ENCODE measurements at places on chromosomes 5 and 9.

DNA sequence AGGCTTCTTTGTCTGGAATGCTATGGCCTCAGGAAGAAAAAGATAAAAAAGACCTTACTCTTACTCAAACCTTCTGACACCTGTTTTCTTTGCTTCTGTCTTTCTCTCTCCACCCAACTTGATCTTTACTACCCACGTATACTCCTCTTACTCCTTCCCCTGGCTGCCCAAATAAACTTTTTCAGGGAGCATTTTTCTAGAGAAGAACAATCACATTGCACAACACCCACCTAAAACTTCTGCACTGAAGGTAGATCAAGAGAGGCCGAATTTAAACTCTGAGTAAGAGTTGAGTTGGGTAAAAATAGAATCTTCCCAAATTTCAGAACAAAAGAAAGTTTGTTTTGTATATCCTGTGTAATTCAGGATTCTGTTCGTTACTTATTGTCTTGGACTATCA lies 3.9 kb downstream of the TEX48 start:
- H3K36me3 ChIP-seq = no peaks in the 10 kb centered on the region
- no peak for DNase-seq
- H3K4me1 ChIP-seq = no peaks in the 10 kb centered on the region
- no peak overlapping the region for H3K4me3 ChIP-seq
- no peak overlapping the region for H3K27ac ChIP-seq

DNA sequence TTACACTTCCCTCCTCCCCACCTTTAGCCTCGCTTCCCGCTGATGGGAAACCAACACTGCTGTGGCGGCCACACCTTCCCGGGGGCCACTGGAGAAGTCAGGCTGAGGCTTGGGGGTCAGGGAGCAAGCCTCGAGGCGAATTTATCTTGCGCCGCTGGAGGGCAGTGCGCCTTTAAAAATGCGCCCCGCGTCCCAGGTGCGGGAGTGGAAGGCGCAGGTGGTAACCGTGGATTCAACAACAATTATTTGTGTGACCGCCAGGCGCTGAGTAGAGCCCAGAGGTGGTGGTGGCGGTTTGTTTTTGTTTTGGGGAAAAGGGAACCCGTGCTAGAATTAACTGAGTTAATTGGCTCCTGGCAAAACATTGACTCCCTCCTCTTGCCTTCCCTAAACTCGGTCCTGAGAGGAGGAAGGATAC lies 1.1 kb downstream of the CFAP77 start:
- no peaks in the 10 kb centered on the region for H3K36me3 ChIP-seq
- H3K4me3 ChIP-seq = no peak overlapping the region
- peaks cover 73% of the 10 kb centered on the region for H3K27me3 ChIP-seq
- H3K4me1 ChIP-seq = peaks cover 7% of the 10 kb centered on the region
- peak; percentile 27 for DNase-seq

DNA sequence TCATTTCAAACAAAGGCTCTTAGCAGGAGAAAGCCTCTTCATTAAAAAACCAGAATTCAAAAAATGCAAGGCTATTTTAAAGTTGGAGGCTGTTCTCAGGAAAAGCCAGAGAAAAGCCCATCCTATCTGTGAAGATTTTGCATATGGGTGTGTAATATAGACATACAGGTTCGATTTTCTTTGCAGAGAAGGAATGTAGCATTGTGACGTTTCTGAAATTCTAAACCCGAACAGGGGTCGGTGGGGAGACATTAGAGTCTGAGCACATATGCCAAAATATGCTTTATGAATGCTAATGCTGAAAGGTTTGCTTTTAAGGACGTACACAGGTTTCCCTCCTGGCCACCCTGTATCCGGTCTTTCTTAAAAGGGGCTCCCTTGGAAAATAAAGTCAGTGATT lies 363.1 kb upstream of the PAPPA start:
- no peak for DNase-seq
- no peaks in the 10 kb centered on the region for H3K27me3 ChIP-seq
- no peak overlapping the region for H3K4me3 ChIP-seq
- H3K36me3 ChIP-seq = no peaks in the 10 kb centered on the region
- no peaks in the 10 kb centered on the region for H3K4me1 ChIP-seq
- H3K27ac ChIP-seq = no peak overlapping the region

DNA sequence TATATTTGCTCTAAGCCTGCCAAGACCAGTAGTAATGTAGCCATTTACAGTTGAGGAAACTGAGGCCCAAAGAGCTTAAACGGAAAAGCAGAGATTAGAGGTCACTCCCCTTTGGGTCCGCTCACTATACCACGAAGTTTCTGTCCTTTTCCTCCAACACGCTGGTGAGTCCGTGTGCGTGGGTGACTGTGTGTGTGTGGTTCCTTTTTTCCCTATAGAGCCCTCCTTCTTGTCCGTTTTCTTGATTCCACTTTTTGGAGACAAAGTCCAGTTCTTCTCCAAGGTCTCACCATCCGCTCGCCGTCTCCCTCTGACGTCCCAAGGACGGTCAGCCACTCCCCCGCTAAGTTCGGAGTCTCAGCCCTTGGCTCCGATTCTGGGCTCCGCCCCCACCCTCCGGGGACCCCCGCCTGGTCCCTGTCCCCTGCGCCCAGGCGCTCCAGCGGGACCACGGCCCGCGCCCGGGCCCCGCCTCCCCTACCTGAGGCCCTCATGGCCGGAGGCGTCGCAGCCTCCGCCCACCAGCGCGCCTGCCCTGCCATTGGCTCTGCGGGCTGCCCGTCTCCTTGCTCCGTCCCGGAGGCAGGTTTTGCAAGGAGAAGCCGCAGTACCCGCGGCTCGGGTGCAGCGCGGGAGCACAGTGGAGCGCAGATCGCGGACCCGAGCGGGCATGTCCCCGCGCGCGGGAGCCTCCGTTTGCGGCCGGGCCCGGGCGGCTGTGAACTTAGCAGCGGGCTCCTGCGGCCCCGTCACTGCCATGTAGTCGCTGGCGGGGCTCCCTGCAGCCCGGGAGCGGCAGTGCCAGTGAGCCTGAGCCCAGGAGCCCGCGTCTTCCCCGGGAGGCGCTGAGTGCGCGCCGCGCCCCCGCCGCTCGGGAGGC lies at the start of gene MAST4:
TSS of gene MAST4 (plus strand) at position 638 of the 880 bp plus-strand sequence. CDS start 263 bp downstream, outside the sequence.
- H3K27me3 ChIP-seq = peaks cover 53% of the 10 kb centered on the region
- no peak within 1 kb of the TSS for H3K27ac ChIP-seq
- peaks cover 12% of the 10 kb centered on the region for H3K4me1 ChIP-seq
- peak; percentile 94 for DNase-seq
- no peaks in the 10 kb centered on the region for H3K36me3 ChIP-seq

DNA sequence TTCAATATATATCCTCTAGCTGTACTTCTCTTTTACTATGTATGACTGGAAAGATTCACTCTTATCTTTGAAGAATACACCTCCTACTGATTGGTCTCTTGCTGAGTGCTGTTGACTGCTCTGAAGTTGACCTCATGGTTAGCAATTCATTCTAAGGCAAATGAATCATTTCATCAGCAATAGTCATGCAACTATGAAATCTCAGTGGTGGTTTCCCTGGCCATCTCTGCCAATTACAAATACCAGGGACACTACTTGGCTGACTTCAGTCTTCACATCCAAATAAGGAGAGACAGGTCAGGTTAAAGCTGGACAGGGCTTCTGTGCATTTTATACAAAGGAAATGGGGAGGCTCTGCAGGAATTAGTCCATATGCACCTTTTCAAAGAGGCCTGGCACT lies 333.5 kb upstream of the ACTBL2 start:
- no peak for DNase-seq
- no peak overlapping the region for H3K27ac ChIP-seq
- no peaks in the 10 kb centered on the region for H3K27me3 ChIP-seq
- H3K4me1 ChIP-seq = no peaks in the 10 kb centered on the region

DNA sequence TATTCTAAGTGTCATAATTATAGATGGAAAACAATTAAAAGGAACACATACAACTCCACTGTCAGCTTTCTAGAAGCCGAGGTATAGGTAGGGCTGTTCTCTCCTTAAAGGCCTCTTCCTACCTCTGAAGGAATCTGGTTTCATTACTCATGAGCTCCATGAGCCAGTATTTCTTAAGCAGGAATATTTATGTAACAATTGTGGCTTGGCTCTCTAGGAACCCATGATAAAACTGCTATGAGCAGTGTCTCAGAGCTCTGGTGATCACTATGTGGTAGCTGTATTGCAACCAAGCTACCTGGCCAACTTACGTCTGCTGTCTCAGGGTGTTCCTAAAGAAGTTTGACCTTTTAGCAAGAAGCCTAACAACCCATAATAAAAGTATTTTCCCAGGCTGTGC lies 157.7 kb downstream of the CEP120 start:
- no peak overlapping the region for H3K4me3 ChIP-seq
- no peaks in the 10 kb centered on the region for H3K27me3 ChIP-seq
- no peak overlapping the region for H3K27ac ChIP-seq
- no peaks in the 10 kb centered on the region for H3K36me3 ChIP-seq
- H3K4me1 ChIP-seq = no peaks in the 10 kb centered on the region

GRCh38 chr5:68260467-68260866 lies 44.9 kb downstream of the PIK3R1 start:
- H3K4me1 ChIP-seq = peaks cover 30% of the 10 kb centered on the region
- H3K27ac ChIP-seq = no peak overlapping the region
- DNase-seq = no peak
- H3K27me3 ChIP-seq = no peaks in the 10 kb centered on the region
- no peak overlapping the region for H3K4me3 ChIP-seq
- peaks cover 2% of the 10 kb centered on the region for H3K36me3 ChIP-seq

GRCh38 chr5:134133995-134134541 lies 19.6 kb downstream of the TCF7 start:
- no peak overlapping the region for H3K27ac ChIP-seq
- H3K36me3 ChIP-seq = peaks cover 64% of the 10 kb centered on the region
- no peaks in the 10 kb centered on the region for H3K4me1 ChIP-seq
- H3K4me3 ChIP-seq = no peak overlapping the region
- no peak for DNase-seq

GRCh38 chr9:69097064-69097463 lies 61.5 kb downstream of the FXN start:
- no peaks in the 10 kb centered on the region for H3K36me3 ChIP-seq
- peak overlapping the region; percentile 87 for H3K27ac ChIP-seq
- H3K4me1 ChIP-seq = peaks cover 42% of the 10 kb centered on the region
- peak; percentile 91 for DNase-seq
- no peaks in the 10 kb centered on the region for H3K27me3 ChIP-seq
- no peak overlapping the region for H3K4me3 ChIP-seq

- H3K27ac ChIP-seq = no peak overlapping the region
- no peaks in the 10 kb centered on the region for H3K27me3 ChIP-seq
These were observed 237.0 kb upstream of the GRAMD2B start for GRCh38 chr5:126186210-126186609.

DNA sequence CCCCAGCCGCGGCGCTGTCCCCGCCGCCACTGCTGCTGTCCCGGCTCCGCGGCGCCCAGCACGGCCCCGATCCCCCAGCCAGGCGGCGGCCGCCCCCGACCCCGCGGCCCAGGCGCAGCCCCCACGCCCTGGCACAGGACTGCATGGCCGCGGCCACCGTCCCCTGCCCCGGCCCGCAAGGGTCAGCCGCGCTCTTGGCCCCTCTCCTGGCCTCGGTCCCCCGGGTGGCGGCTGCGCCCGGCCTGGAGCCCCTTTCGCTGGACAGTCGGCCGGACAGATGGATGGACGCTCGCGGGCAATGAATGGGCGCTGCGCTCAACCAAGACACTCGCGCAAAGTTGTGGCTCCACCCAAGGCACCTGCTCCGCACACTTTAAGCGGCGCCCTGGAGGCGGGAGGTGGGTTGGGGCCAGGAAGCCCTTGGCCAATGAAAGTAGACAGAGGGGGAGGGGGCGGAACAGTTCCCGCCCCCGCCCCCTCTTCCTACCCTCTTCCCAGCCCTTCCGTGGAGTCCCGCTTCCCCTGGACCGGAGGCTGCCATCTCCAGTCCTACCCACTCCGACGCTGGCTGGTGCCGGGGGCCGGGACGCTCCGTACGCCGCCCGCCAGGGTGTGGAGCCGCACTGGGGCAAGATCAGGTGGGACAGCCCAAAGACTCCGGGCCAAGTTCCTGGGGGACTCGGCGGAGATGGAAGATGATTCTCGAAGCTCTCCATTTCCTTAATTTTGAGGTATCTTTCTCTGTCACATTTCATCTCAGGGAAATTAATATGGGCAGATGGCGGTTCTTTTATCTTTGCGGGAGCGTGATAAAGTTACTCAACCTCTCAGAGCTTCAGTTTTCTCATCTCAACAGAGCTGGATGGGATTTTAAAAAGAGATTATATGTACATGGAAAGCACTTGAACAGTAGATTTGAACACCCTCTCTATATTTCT lies at the start of gene GLDC:
TSS of gene GLDC (minus strand) at position 375 of the 938 bp plus-strand sequence. CDS start at position 145, 230 bp downstream.
- peak; percentile 87 for DNase-seq
- H3K27me3 ChIP-seq = peaks cover 45% of the 10 kb centered on the region
- H3K27ac ChIP-seq = no peak within 1 kb of the TSS

DNA sequence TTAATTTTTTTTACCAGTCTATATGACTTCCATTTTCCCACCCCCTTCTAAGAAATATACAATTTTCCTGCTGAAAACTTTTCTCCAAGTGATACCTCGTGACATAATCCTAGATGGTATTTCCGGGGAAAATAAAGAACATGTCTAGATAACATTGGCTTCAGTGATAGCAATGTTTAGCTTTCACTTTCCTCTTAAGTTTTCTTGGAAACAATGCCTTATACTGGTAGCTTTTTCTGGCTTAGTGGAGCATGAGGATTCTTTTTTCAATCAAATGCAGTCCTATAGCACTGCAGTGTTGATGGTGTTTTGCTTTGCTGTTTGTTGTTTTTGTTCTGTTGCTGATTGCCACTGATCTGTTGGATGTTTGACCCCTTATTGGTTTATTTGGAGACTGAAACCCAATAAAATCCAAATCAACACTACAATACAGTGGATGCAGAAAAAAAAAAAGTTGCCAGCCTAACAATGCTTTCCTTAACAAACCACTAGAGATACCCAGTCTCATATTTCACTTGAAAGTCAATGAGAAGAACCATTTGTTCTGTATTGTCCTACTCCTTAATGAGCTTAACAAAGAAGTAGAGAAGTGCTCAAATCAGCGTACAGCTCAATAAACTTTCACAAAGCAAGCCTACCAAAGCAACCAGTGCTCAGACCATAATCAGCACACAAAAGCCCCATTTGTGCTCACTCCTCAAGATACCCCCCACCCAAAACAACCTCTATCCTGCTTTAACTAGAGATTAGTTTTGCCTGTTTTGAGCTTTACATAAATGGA lies 74.2 kb upstream of the GRAMD2B start:
- no peaks in the 10 kb centered on the region for H3K27me3 ChIP-seq
- no peak overlapping the region for H3K4me3 ChIP-seq
- DNase-seq = no peak
- no peak overlapping the region for H3K27ac ChIP-seq
- H3K36me3 ChIP-seq = no peaks in the 10 kb centered on the region
- H3K4me1 ChIP-seq = peaks cover 7% of the 10 kb centered on the region

DNA sequence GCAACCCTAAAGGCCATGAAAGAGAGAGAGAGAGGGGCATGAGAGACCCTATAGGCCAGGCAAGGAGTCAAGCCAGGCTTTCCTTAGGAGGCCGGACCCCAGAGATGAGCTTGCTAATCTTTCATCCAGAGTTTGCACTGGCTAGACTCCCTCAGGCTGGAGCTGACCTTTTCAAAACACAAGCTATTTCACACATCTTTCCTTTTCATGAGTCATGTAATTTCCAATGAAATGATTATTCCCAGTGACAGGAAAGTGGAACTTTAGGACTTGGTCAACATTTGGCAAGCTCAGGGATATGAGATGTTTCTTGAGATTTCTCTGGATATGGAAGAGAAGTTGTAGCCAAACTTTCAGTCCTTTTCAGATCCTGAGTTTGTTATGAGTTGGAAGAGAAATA lies 117.7 kb downstream of the TARS1 start:
- H3K27ac ChIP-seq = no peak overlapping the region
- no peaks in the 10 kb centered on the region for H3K4me1 ChIP-seq
- DNase-seq = no peak
- no peak overlapping the region for H3K4me3 ChIP-seq
- no peaks in the 10 kb centered on the region for H3K36me3 ChIP-seq

All from large intestine (tissue), 12 donors.